ENCODE measurements at places on chromosomes 2 and 18.

DNA sequence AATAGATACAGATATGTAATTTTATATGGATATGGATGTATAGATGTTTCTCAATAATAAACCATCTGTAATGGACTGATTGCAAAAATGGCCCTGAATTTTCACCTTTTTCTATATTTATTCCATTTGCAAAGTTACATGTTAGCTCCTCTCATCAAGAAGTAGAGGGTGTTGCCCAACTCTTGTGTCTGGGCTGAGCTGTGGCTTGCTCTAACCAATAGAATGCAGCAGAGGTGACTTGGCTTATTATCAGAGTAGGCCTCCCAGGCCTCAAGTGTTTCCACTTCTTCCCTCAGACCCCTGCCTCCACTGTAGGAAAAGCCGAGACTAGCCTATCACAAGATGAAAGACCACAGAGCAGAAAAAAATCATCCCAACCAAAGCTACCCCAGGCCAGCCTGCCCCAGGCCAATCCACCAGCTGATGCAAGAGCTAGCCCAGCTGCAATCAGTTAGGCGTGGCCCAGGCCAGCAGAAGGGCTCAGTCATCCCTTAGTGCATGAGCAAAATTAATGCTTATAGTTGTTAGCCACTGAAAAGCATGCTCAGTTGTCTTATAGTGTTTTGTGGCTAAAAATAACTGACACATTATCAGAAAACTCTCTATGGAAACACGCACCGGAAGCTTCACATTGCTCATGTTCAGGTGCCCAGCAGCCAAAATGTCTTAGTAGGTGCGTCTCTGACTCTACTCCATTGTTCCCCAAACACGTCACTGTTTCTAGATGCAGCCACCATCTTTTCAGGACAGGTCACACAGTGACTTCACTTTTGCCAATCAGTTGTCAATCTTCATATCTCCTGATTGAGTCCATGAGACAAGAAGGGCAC, 464.0 kb downstream of the FBXO15 start:
- DNase-seq: no peak

DNA sequence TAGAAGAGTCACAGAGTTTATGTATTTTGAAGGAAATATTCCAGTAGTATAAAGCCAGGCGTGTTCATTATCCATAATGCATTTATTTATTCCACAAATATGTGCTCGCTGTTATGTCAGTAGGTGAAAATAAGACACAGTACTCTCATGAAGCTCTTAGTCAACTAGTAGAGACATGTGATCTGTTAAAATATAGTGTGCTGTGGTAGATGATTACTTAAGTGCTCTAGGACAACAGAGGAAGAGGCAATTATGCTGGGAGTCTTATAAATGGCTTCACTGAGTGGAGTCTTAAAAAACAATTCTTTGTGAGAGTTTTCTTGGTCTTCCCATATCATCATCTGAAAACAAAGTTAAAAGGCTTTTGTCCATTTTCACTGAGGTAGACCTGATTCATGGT, 457.3 kb downstream of the XIRP2 start:
- no peak for DNase-seq

DNA sequence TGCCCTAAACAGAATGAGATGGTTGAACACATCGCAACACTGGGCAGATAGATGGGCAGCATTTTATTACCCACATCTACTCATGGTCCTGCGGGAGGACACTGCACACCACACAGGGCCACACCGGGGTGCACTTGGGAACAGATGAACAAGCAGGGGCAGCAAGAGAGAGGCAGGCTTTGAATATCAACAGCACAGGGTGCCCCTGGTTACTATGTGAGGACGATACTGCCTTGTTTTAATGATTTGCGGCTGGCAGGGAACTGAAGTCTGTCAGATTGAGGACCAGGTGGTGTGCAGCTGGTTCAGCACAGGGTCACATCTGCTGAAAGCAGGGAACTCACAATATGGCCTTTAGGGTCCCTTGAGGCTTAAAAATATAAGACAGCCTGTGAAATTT, 195.7 kb downstream of the PIEZO2 start:
- DNase-seq: no peak

DNA sequence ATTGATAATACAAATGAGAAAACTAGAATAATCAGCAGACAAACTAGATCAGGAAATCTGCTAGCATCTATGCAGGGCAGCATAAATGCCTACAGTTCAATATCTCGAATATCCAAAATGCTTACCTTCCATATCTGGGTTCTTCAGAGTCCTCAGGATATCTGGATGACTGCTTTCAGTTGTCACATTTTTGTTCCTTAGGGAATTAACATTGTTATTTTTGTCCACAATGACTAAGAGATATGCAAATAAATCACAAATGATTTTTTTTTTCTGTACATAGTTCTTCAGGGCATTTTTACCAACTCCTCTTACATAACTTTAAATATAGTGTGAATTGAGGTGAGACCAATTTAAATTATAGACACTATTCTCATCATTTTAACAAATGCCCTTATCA, 80.9 kb downstream of the AQP4 start:
- no peak for DNase-seq

DNA sequence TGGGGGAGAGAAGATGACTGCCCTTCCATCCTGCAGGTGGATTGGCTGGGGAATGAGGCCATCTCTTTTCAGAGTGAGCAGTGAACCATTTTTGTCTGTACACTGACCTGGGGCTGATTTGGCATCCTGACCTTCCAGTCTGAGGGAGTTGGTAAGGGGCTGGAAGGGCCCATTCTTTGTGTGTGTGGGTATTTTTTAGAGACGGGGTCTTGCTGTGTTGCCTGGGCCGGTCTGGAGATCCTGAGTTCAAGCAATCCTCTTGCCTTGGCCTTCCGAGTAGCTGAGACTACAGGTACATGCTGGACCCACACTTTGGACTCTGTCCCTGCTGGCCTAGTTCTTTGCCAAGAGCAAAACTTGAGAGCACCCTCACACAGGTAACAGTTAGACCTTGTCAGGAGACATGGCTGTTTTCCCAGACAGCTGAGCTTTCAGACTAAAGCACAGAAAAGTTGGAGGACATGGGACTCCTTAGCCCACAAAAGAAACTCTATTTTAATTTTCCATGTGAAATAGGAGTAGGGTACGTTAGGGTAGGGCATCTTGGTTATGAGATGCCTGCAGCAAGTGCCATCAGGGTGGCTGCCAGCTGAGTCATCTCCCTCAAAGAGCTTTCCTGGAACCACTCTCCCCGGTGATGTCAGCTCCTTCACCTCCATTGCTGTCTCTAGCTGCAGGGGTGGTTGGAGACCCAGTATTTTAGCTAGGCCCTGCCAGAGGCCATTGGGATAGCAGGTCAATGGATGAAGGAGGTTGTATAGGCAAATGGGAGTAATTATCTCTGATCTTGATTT, 60.7 kb downstream of the DGKD start:
- DNase-seq: no peak

DNA sequence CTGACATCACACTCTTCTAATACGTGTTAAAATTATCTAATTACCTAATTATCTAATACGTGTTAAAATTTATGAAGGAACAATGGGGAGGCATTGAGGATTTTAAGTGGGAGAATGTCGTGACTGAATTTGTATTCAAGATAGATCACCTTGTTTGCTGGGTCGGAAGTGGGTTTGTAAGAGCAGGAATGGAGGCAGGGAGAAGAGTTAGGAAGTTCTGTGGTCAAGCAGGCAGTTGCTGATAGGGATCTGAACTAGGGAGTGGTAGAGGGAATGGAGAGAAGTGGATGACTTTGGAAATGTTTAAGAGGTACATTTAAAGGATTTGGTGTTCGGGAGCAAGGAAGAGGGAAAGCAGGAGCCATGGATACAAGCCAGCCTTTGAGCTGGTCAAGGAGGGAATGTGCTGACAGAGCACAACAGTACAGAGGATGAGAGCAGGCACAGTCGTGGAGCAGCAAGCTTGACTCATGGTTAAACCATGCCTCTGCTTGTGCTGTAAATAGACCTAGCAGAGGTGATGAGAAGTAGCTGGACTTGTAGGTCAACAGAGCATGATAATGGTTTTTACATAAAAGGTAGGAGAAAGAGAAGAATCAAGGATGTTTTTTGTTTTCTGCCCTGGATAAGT, 16.2 kb downstream of the IL18RAP start:
- DNase-seq: no peak

GRCh38 chr2:45874344-45874743, 222.9 kb downstream of the PRKCE start:
- DNase-seq: no peak

GRCh38 chr2:237688081-237688480, 60.7 kb downstream of the LRRFIP1 start:
- no peak for DNase-seq

GRCh38 chr2:109174626-109175349, 45.8 kb downstream of the SH3RF3 start:
- DNase-seq: no peak

DNA sequence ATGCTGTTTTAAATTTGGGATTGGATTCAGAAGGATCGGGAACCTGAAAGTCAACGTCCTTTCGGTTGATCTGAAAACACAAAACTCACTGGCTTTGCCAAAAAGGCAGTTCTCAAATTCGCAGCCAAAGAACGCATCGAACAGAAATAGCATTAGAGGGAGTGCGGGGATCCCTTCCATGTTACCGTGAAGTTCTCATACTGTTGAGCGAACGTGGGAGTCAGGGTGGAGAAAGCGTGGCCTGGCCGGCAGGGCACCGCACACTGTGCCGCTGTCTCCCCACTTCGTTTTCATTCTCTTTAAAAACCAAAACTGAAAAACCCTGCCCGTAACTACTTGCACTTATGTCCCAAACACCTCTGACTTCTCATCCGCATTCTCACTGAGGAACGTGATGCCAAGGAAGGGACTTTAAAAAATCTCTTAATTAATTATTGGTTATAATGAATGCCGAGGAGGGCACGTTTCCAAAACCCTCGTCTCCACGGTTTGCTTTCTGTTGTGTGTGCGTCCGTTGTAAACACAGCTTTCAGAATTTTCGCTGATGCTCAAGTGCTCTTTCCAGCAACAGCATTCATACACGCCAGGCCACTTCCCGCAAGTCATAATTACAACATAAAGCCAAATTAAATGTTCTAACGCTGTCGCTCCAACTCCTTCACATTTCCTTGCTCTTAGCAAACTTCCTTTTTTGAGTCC, 60.9 kb upstream of the TWIST2 start:
- no peak for DNase-seq

GRCh38 chr2:45886171-45886663, 234.7 kb downstream of the PRKCE start:
- no peak for DNase-seq

- DNase-seq: no peak
Observed at GRCh38 chr2:75375646-75376582, 176.6 kb upstream of the TACR1 start.

- DNase-seq: no peak
Observed at GRCh38 chr2:218332288-218332687, 24.4 kb upstream of the CATIP start.

DNA sequence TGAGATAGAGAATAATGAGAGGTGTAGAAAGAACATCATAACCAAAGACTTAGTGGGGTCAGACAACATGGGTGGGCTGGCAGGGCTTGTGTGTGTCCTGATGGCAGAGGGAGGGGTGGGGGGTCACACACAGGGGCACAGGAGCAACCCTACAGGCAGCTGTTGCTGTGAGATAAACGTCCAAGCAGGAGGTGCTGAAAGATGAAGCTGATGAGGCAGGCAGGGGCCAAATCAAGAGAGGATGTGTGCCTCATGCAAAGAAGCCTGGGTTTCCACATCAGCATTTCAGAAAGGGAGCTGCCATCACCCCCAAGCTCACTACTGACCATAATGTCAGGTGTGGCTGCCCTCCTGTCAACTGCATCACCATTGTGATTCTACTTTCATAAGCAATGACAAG, 16.0 kb upstream of the SKA1 start:
- no peak for DNase-seq

DNA sequence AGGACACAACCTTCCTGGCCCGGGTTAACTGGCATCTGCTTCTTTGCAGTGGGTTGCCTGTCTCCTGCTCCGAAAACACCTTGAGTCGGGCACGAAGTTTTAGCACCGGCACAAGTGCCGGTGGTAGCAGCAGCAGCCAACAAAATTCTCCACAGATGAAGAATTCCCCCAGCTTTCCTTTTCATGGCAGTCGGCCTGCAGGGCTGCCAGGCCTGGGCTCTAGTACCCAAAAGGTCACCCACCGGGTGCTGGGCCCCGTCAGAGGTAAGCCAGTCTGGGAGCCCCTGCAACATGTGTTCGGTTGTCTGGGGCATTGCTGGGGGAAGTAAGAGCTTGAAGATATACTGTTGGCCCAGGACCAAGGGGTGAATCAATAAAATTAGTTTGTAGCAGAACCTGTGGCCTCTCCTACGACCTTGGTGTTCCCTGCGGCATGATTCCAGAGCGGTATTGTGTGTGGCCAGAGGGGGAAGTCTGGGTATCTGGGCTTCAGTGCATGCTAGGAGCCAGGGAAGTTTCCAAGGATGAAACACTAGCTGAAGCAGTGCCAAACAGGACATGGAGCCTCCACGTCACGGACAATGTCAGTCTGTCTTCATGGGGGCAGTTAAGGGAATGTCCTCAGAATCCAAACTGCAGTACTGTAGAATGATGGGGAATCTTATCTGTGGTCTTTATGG, 7.8 kb downstream of the AGBL5 start:
- DNase-seq: no peak

DNA sequence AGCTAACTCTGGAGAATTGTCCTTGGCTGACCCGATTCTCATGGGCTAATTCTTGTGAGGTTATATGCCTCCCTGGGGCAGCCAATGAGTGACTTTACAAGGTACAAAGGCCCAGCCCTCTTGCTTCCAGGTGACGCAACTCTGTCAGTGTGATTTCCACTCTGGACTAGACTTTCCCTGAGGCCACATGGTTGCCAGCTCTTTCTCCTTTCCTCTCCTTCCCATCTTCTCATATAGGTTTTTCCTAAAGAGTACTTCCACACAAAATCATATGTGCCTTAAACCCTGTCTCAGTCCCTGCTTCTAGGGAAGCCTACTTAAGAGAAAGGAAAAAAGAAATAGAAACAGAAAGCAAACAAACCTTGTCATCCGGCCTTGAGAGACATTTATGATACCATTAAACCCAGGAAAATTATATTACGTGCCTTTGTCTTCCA, 226.2 kb upstream of the ZSWIM2 start:
- no peak for DNase-seq

GRCh38 chr2:119377294-119377992, 10.7 kb downstream of the DBI start:
- no peak for DNase-seq

- DNase-seq: no peak
Observed at GRCh38 chr2:148592791-148593190, 51.8 kb upstream of the EPC2 start.

DNA sequence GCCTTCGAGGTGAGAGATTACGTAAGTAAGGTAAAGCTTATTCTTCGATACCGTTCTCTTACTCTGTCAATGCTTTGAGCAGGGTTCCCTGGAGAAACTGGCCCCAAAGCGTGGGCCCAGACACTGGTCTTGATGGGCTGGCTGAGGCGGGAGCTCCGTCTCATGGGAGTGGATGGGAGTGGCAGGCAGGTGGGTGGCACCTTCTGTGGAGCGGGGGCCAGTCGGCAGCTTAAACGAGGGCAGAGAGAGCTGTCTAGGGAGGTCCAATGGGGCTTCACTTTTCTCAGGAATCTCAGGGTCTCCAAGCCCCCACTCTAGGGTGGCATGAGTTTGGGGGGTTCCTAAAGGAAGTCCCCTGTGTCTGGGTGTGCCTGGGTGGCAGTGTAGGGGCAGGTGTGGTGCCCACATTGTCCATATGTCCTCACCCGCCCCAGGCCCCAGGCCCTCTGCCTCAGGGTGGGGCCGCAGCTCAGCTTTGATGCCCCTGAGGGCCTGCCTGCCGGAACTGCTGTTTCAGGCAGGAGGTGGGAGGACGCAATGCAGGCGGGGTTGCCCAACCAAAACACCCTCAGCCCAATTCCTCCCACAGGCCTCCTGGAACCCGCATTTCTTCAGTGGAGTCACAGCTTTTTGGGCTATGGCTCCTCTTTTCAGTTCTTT, 32.5 kb upstream of the FOSL2 start:
- DNase-seq: no peak
